Left cardiac atrium (tissue), 4 donors: ENCODE measurements at places on chromosomes 5 and 9.
A peak's percentile ranks its signal among the peaks of the same experiment; 100 is the strongest.

- no peak for DNase-seq
Observed at GRCh38 chr5:72472031-72472430, 35.2 kb downstream of the ZNF366 start.

GRCh38 chr5:113060408-113061025 is 83.9 kb downstream of the DCP2 start:
- DNase-seq: no peak

DNA sequence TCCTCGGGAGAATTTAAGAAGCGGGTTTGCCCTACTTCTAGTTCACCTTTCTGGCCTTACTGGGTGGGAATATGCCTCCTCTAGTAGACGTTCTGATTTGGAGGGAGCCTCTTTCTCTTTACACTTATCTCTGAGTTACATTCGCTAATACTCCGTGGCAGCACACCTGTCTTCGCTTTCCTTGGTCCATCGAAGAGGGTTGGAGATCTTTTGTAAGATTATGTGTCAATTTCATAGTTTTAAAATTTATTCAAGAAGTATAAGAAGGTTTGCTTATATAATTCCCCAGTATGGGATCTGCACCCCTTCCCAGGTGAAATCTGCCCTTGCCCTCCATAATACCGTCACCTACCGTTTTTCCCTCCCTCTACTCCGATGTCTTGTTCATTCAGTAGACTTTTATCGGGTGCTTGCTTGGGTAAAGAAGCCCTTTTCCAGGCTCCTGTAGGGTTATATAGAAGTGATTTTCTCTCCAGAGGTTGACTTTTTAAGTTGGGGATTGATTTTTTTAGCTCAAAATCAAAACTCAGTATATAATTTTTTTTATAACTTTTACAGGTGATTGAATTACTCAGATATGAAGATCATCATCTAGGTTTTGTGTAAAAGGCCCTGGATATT is 1.1 kb downstream of the GPBP1 start:
- no peak for DNase-seq

DNA sequence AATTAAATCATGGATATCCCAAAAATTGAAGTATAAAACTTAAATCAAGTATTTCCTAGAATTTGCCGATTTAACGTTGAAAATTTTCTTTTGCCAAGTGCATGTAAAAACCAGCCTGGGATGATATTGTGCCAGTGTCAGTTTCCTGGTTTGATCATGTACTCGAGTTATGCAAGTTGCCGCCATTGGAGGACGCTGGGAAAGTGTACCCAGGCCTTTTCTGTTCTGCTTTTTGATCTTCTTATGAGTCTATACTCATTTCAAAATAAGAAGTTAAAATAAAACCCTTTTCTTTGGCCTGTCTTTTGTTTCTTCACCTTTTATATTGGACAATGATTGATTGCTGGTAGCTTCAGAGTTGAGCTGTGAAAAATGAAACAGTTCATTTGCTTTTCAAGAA is 93.1 kb upstream of the NFIL3 start:
- no peak for DNase-seq

- DNase-seq: no peak
Observed at GRCh38 chr9:121901616-121902015, 191.5 kb downstream of the TTLL11 start.

DNA sequence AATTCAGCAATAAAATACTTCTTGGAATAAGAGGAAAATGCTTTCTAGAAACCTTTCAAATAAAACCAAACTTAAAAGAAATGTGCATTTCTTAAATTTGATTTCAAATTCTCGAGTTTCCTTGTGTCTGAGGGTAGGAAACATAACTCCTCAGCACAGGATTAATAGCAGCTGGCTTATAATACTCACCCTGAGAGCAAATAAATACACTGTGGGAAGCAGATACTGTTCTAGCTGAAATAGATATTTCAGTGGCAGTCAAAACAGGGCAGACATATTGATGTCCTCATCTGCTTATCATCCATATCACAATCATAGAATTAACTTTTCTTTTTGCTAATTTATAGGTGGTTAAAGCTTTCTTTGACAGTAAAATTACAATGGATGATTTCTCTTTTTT is 24.1 kb upstream of the FEM1C start:
- DNase-seq: no peak

DNA sequence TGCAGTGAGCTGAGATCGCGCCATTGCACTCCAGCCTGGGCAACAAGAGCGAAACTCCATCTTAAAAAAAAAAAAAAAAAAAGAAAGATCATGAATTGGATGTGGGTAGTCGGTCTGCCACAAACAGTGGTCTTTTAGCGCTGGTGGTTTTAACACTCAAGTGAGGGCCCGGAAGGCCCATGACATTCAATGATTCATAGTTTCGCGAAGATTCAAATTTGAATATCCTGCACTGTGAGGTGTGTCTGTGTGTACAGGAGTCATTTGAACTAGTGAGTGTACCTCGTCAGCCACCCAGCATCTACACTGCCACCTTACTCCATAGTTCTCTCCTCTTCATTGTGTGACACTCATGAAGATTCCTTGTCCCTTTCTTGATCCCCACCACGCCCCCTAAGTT is 41.3 kb downstream of the CFAP77 start:
- no peak for DNase-seq

DNA sequence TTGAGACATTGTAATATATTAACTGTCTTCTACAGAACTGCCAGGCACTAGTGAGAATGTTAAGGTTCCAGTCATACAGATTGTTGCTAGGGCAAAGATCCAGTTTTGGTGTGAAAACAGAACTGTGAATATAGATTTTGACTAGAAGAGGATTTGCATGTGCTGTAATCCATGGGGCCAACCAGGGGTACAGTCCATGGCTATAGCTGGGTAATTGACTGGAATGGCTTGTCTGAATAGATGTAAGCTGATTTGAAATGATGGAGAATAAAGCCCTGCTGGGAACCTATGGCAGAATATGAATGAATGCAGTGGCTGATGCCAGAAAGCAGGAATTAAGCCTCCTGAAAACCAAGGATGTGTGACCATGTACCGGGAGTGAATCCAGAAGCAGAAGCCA is 748.5 kb upstream of the CDH10 start:
- DNase-seq: no peak

GRCh38 chr9:127734247-127734746 is 797 bp downstream of the TOR2A start:
- no peak for DNase-seq

GRCh38 chr9:123418506-123418905 is 62.5 kb downstream of the CRB2 start:
- peak; percentile 8 for DNase-seq

DNA sequence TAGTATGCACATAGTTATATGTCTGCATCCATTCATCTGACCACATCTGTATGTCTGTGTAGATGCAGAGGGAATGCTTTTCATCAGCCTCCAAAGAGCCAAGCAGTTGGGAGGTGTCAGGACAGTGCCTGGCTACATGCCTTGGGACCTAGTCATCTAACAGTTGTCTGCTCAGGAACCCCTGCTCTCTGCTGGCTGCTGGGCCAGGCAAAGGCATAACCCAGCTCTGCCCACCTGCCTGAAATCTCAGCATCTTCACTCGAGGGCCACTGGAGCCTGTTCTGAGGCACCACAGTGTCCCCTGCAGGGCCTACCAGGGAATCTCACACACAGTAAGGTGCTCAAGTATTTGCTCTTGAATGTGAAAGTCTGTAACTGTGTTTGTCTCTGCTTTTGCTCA is 3.7 kb downstream of the C9orf50 start:
- no peak for DNase-seq

GRCh38 chr9:68500457-68501381 is 40.0 kb downstream of the TMEM252 start:
- DNase-seq: no peak

- DNase-seq: no peak
Observed at GRCh38 chr9:37745970-37746369, 7.6 kb upstream of the TRMT10B start.

DNA sequence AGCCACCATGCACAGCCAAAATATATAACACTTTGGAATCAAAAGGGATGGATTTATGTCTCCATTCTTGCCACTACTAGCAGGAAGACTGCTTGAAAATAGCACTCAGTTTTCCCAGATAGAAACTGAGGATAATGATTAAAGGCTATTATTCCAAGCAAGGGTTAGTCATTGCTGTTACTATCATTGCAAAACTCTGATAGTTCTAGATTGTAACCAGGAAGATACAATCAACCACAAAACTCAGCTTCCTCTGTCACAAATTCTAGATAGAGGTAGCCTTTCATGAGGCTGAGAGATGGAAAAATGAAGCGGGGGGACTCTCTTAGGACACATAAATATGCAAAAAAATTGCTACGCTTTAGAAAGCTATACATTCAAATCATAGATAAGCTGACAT is 3.1 kb downstream of the ANXA1 start:
- no peak for DNase-seq

- peak; percentile 36 for DNase-seq
Observed at GRCh38 chr5:9361835-9362234, 184.0 kb downstream of the SEMA5A start.
